ENCODE measurements at places on chromosomes 11 and 22.

- DNase-seq = no peak
These were observed 443.1 kb downstream of the SOX6 start for GRCh38 chr11:15913261-15913660.

DNA sequence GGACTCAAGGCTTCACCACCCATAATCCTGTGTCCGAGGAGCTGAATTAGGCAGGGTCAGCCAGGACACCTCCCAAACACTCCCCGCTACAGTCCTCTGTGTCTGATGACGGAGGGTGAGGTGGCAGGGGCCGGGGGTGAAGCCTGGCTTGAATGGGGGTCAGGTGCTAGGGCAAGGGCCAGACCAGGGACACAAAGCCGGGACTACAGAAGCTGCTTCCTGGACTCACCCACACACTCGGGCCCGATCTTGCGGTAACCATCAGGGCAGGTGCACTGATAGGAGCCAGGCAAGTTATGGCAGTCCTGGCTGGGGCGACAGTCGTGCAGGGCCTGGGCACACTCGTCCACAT is 2.3 kb downstream of the EFEMP2 start:
- DNase-seq = no peak

GRCh38 chr11:95652002-95652472 is 137.5 kb downstream of the FAM76B start:
- peak; percentile 96 for DNase-seq

DNA sequence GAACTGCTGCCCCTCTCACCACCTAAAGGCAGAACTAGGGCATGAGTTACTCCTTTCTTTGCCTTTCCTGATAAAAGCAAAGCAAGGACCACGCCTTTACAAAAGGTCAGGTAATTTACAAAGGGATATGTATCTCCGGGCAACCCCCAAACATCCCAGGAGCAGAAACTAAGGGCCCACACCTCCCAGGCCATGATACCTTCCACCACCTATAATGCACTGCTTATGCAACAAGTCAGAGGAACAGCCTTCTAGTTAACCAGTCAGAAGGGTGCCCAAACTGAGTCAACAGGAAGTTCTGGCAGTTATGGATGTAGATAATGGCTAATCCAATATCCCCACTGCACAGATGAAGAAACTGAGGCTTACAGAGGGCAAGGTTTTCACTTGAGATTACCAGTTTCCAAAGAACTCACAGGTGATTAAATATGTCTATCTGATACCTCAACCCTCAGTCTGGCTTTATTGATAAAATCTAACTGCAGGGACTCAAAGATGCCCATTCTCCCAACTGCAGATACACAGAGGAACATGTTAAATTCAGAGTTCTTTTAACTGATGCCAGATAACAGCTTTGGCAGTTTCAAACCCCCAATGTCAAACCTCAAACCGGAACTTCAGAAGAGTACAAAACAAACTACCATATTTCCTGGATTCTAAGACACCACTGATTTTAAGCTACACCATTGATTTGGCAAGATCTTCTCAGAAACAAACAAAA is 16.8 kb upstream of the CASTOR1 start:
- DNase-seq = no peak

GRCh38 chr11:1057806-1058205 is 16.9 kb upstream of the MUC2 start:
- no peak for DNase-seq

DNA sequence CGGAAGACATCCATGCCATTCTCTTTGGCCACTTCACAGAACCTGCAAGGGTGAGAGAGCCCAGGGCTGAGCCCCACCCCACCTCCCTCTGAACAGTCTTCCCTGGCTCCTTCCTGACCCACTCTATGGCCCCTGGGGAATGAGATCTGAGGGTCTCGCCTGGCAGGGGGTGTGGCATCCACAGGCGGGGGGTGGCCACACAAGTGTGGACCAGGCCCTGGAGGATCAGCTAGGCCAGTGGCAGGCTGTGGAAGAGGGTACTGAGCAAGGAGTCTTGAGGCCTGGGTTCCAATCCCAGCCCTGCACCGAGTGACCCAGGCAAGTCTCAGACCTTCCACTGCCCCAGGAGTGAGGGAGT is 5.6 kb upstream of the LRFN4 start:
- DNase-seq = no peak

GRCh38 chr11:77668760-77669159 is 31.2 kb upstream of the CLNS1A start:
- DNase-seq = no peak

DNA sequence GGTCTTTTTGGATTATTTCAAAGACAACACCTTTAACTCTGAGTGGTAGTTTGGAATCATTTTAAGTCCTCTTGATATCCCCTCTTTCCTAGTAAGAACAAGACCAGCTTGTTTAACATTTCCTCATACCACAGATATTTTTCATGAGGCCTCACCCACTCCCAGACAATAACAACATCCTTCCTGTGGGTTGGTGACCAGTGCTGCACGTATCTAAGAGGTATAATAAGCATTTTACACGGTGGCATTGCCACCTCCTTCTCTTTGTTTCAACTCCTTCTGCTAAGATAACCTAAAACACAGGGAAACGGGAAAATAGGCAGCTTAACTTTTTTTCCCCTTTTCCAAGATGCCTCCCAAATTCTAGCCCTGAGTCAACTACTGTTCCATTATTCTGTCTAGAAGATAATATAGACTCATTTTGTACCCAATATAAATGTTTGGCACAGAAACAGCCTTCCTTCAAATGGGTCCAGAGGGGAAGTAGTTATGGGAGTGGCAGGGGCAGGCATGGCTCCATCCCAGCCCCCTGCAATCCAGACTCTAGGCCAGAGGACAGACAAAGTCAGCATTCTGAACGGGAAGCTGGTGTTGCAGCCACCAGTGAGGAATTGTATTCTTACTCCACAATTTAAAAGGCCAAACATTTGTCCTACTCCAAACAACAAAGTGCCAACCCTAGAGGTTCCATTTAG is 28.5 kb downstream of the MAML2 start:
- no peak for DNase-seq

- peak; percentile 83 for DNase-seq
These were observed 22.1 kb downstream of the RIBC2 start for GRCh38 chr22:45435544-45436139.

DNA sequence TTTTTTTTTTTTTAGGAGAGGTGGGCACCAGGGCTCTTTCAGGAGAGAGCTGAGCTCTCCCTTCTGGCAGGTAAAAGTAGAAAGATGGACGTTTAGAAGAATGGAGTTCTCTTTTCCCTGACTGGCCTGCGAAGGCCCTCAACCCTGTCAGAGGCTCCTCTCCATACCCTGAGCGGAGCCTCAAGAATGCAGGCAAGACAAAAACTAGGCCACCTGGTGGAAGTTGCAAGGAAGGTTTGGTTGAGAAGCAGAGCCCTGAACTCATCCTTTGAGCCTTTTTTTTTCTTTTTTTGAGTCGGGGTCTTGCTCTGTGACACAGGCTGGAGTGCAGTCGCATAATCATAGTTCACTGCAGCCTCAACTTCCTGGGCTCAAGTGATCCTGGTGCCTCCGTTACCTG is 1.4 kb downstream of the OTOG start:
- DNase-seq = peak; percentile 40

DNA sequence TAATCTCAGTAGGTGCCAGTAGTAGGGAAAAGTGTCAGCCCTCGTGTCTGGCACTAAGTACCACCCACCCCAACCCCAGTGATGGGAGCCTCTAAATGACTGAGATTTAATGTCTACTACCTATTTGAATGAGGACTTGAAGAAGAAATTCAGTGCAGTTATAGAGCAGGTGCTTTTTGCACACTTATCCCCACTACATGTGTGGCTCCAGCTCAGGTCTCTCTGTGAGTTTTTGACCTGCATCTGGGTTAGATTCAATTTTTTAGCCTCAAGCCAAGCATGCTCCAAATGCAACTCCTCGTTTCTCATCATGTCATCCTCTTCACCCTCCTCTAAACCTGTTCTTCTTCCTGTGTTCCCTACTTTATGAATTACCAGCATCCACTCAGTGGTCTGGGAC is 24.9 kb upstream of the NNMT start:
- DNase-seq = no peak

DNA sequence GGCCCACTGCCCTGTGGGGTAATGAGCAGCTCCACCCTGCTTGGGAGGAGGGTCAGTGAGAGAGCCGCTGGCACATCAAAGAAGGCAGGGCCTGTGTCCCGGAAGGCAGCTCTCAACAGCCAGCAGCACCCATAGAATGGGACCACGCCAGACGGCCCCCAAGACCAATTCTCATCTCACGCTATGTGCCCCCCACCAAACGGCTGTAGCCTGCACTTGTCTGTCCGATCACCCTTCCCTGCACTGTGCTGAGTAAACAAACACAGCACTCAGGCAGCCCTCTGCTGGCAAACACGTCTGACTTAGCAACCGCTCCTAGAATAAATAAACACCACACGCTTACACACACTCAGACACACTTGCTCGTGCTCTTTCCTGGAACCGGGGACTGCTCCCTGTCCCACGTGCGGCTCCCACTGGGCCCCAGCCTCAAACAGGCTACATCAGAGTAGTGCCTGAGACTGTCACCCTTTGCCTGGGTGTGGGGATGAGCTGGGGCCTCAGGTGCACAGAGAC is 53.2 kb upstream of the CDON start:
- DNase-seq = peak; percentile 44

DNA sequence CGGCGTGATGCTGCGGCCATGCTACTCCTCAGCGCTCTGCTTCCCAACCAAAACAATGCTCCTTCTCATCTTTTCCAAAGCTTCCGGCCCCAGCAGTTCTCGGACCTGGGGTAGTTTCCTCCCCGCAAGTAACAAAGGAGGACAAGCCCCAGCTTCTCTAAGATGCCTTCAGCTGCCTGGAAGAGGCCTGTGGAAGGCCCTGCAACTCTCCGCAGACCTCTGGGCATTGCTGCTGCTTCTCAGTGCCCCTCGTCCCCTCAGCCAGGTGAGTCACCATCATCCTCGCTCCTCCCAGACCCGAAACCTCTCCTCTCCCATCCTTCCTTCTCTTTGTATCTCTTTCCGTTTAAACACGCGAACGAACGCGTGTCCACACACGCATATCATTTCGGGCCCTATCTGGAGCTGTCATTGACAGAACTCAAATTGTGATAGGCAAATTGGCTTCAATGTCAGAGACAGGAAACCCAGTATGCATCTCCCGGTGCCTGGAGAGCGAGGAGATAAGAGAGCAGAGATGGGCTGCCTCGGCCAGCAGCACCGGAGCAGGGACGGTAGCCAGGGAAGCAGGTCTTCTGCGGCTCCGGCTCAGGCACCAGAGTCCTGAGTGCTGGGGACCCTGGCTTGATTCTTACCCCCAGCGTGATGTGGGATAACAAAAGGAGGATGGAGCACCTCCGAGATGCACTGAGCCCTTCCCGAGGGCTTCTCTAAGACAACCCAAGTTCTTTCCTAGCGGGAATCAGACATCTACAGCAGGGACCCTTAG is 22.0 kb upstream of the JAM3 start:
- no peak for DNase-seq

DNA sequence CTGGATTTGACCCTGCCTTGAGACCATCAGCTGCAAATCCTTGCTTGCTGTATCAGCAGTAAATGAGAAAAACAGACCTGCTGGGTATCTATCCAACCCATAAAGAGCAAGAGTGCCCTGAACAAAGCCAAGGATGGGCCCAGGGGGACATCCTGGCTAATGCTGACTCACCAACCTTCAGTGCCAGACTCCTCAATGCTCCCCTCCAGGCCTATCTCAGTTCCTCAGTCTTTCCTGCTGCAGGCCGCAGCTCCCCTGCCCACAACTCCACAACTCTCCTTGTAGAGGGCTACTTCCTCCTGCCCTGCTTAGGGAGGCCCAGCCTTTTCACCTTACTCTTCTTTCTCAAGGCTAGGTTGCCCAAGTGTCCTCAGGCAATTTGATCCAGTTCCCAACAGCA is 2.6 kb downstream of the LAMTOR1 start:
- no peak for DNase-seq

DNA sequence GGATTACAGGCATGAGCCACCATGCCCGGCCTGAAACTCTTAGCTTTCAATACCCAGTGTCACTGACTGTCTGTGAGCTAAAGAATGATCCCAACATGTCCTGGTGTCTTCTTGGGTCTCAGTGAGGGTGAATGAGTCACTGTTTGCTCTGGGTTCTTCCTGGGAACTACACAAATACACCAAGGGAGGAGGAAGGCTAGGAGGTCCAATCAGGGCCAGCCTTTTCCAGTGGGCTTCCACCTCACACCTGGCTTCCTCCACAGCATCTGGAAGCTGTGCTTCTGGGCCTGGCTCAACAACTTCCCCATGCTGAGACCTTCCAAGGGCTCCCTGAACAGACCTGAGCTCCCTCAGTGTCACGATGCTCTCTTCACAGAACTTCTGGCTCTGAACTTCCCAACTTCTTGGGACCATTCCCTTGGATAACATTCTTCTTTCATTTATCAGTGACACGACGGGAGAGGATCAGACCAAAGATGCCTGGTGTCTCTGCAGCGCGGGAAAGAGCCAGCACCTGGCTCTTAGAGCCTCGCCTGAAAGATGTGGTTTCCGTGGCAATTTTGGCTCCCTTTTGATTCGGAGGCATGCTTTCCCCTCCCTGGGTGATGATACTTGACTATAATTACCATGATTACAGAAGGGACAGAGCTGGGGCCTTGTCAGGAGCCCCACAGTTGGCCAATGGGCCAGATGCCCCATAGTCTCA is 22.3 kb upstream of the CHRM4 start:
- no peak for DNase-seq

DNA sequence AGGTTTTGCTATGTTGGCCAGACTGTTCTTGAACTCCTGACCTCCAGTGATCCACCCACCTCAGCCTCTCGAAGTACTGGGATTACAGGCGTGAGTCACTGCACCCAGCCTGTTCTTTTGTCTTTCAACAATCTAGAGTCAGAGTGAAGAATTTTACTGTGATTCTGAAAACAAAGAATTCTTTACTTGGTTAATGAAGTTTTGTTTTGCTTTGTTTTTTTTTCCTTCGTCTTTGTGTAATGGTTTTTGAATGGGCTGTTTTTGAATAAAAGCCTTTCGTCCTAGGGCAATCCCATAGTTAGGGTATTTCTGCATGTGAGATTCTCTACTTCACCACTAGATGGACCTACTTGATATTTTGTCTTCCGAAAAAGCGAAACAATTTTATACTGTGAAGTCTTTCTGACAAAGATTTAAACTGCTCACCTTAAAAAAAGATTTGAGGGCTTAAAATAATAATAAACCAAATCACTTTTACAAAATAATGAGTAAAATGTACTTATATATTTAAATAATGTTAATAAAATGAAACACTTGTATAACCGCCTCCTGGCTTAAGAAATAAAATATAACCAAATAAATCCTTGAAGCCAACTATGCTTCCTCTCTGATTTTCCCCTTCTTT is 43.4 kb upstream of the SC5D start:
- DNase-seq = no peak

All from SK-N-DZ (cell line).